ENCODE measurements at places on chromosomes 11 and 22.

GRCh38 chr11:120064341-120064740, 73.6 kb downstream of the TRIM29 start:
- DNase-seq, result no peak

GRCh38 chr11:88122956-88123355, 52.3 kb downstream of the RAB38 start:
- DNase-seq, result no peak

DNA sequence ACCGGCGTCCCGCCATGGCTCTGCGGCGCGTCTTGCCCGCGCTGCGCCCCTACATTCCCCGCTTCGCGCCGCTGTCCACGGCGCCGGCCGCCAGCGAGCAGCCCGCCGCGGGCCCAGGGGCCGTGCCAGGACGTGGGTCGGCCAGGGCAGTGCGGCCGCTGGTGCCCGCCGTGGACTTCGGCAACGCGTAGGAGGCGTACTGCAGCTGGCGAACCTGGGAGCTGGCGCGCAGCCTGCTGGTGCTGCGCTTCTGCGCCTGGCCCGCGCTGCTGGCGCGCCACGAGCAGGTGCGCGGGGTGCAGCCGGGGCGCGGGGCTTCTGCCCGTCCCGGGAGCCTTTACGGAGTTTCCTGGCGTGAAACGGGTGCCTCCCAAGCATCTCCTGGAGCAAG, 20.1 kb downstream of the DGCR6L start:
- no peak for DNase-seq

GRCh38 chr11:67449116-67449844, 3.2 kb downstream of the GPR152 start:
- no peak for DNase-seq

All from CD4-positive, alpha-beta T cell treated with Interferon gamma for 1 hour (primary cell).